ENCODE measurements at places on chromosomes 7 and 10.

GRCh38 chr7:115078386-115078785 is 156.5 kb downstream of the MDFIC start:
- DNase-seq: no peak

DNA sequence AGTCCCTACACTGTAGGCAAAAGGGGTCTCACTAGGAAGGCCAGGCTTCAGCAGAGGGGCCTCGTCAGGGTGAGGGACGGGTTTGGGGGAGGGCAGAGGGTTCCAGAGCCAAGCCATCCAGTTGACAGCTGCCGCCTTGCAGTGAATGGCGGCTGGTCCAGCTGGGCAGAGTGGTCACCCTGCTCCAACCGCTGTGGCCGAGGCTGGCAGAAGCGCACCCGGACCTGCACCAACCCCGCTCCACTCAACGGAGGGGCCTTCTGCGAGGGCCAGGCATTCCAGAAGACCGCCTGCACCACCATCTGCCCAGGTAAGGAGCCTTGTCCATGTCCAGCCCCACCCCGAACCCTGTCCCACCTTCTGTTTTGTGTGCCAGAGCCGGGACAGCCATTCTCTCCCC is 31.6 kb upstream of the SLC29A3 start:
- DNase-seq: no peak

- no peak for DNase-seq
Observed at GRCh38 chr10:73779539-73780197, 2.2 kb upstream of the CHCHD1 start.

DNA sequence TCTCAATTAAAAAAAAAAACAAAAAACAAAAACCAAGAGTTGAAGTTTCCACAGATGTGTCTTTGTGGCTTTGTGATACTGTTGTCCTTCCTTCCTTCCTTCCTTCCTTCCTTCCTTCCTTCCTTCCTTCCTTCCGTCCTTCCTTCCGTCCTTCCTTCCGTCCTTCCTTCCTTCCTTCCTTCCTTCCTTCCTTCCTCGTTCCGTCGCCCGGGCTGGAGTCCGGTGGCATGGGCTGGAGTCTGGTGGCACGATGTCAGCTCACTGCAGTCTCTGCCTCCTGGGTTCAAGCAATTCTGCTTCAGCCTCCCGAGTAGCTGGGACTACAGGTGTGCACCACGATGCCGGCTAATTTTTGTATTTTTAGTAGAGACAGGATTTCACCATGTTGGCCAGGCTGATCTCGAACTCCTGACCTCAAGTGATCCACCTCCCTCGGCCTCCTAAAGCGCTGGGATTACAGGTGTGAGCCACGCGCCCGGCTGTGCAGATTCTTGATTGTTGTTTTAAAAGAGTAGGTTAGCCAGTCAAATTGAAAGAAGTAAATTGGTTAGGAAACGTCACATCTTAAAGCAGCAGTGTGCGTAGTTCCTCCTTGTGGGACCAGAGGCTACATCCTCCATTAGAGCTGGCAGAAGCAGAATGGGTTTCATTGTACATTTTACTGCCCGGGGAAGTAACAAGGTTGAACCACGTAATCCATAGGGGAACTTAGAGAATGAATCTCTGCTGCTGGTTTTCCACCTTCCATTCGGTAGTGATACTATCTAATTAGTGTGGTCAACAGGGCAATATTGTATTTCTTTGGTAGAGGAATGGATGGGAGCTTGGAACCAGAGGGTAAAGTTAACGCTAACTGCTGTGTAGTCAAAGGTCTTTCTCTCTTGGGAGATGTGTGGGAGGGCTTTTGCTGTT is 20.6 kb downstream of the DNAJB6 start:
- no peak for DNase-seq

DNA sequence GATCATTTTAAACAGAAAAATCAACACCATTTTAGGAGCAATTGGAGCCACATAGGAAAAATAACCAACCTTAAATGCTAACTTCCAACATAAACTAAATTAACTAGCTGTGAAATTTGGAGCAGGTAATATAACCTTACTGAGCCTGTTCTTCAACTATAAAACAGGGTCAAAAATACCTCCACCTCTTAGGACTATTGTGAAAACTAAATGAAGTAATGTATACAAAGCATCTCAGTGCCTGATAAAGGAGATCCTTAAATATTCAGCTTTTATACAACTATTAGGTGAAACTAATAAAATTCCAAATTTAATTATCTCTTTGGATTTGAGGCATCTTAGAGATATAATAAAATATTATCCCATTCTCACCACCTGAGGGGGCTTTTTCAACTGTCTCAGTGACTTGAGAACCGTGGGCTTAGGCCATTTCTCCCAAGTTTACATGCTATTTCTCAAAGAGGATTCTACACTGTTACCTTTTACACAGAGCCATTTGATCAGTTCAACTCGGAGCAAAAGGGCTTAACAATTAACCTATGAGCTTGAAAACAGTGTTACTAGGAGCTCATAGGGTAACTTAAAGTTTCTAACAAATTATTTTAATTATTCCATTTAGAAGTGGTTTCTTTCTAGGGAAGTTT is 165.0 kb upstream of the ASAH2 start:
- DNase-seq: no peak

GRCh38 chr7:76074306-76074971 is 26.5 kb downstream of the MDH2 start:
- DNase-seq: no peak

- peak; percentile 9 for DNase-seq
Observed at GRCh38 chr7:149670288-149670687, 103.1 kb downstream of the ZNF467 start.

DNA sequence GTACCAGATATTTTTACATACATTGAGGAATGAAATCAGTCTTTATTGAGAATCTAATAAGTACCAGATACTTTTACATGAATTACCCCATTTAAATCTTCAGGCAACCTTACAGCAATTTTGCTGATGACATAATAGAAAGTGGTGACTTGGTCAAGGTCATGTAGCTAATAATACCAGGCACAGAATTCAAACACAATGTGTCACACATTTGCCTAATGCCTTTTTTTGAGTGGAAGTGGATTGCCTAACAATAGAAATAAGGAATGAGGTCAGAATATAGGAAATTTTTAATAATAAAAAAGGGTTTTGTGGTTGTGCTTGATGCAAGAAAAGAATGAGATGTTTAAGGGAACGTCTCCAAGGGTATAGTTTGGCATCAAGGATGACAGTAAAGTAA is 466.6 kb upstream of the IGFBP3 start:
- DNase-seq: no peak

DNA sequence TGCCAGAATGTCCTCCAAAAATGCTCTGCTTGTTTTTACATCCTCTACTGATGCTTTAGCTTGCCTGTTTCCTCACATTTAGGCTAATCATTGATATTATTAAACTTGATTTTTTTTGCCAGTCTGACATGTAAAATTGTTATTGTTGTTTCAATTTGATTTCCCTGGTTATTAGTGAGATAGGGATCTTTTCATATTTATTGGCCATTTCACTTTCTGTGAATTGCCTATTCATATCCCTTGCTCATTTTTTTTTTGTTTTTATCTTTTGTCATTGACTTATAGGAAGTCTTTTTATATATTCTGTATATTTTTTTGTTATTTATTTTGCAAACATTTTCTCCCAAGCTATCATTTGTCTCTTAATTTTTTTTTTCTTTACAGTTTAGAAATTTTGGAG is 13.2 kb downstream of the FAM221A start:
- DNase-seq: no peak

GRCh38 chr7:136528329-136528728 is 340.1 kb upstream of the CHRM2 start:
- DNase-seq: no peak

DNA sequence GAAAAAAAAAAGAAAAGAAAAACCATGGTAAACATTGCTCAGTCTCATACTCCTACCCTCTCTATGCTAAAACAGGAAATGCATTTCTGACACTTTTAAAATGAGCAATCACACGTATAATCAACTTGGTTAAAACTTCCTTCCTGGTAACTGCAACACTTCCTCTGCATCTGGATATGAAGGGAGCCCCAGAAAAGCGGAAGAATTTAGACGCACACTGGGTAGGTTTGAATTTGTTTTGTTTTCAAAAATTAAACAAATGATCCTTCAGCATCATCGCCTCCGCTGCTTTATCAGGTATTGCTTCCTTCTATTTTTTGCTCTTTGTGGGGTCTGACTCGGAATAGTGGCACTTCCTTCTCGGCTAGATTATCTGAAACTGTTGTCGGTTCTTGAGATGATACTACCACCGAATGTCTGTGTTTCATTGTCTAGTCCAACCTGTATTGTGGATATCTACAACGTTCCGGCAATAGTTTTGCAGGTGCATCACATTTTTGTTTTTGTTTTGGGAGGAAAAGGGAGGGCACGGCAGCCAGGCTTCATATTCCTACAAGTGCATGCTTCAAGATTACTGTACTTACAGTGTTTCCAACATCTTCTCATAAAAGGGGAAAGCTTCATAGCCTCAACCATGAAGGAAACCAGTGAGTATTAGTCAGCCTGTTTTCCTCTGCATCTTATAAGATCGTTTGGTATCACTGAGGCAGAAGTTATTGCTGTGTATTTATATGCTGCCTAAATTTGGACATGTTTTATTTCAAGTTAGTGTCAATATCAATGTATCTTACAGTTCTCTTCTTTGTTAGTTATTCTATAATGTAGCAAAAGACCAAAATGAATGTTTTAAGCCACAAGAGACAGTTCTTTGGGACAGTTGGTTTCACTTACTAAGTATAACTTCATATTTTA is at the start of gene PIK3CG:
PIK3CG (plus strand) TSS at position 153 of the 912 bp plus-strand sequence. CDS start 2,280 bp downstream, outside the sequence.
- no peak for DNase-seq

GRCh38 chr7:90594751-90595317 is 1.3 kb upstream of the CDK14 start:
- DNase-seq: peak; percentile 70

DNA sequence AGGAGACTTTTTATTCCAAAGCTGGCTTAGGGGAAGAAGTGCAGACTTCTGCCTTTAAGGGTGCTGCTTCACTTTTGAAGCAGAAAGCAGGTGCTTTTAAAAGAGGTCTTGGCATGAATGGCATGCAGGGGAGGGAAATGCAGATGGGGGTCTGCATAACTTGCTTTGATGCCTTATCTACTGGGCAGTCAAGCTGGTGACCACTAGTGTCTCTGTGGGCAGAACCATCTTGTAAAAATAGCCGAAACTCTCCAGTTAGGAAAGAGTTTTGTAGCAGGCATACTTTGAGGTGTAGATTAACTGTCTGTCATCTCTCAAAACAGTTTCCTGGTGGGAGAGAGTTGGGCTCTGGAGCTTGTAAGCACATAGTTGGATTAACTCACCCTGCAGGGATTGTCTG is 9.9 kb upstream of the CTNNA3 start:
- DNase-seq: no peak

DNA sequence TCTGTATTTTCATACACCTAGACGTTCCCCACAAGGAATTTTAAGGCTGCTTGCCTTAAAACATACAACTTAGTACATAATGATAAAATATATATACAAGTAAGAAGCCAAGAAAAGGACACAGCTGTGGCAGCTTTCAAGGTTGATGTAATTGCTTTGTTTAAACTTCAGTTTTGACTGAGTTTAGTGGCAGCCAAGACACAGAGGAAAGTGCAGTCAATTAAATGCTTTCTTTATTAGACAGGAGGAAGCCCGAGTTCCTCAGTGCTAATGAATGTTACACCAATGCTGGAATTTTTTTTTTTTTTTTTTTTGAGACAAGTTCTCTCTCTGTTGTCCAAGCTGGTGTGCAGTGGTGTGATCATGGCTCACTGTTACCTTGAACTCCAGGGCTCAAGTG is 11.2 kb upstream of the STK31 start:
- DNase-seq: no peak

Data from NCI-H1417 (cell line).